Right renal pelvis (tissue), 4 donors: ENCODE measurements at places on chromosomes 16 and 17. TPM values are rescaled to one million over a fixed set of nuclear protein-coding genes. Genes with fewer than 3 reads are reported as not detected.

GRCh38 chr16:48810803-48811453, 200.9 kb upstream of the N4BP1 start:
- DNase-seq = no peak

Gene FOXJ1
- 19.9 TPM for polyA plus RNA-seq

- DNase-seq = no peak
Measured at GRCh38 chr17:48728232-48729231, at the start of gene HOXB13. HOXB13 (minus strand) TSS chr17:48728750; CDS start chr17:48728593, 157 bp downstream.

DNA sequence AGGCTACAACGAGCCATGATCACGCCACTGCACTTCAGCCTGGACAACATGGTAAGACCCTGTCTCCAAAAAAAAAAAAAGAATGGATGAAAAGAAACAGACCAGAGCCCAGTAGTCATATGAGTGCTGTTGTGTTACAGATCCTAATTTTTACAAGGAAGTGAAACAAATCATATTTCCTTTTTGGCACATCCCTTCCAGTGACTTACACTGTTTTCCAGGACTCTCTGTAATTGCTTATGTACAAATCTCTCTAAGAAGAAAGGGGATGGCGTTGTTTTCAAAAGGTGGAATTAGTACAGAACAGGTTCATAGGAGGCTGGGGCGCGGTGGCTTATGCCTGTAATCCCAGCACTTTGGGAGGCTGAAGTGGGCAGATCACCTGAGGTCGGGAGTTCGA, 19.8 kb upstream of the ZNF594 start:
- no peak for DNase-seq

GRCh38 chr16:280552-280951, at the start of gene ARHGDIG:
ARHGDIG (plus strand) TSS chr16:280591; CDS start chr16:280681, 90 bp downstream.
- no peak for DNase-seq

Gene PRSS22
- 8.3 TPM for polyA plus RNA-seq

Gene ALOXE3
- polyA plus RNA-seq = not detected

Gene HSD11B2
- polyA plus RNA-seq = 52.2 TPM

DNA sequence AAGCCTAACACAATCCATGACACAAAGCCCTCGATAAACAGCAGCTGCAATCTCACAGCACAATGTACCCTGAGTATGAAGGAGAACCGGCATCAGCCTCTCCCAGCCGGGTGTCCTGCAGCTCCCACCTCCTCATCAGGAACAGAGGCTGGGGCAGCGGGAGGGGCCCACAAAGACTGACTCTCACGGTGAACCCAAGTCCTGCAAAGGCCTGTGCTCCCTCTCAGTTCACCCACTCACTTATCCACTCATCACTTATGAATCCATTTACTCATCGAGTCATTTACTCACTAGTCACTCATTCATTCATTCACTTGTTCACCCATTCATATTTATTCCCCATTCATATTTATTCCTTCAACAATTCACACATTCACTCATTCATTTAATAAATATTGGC, 11.6 kb downstream of the ZNF423 start:
- no peak for DNase-seq

GRCh38 chr16:73506568-73507056, 458.7 kb upstream of the ZFHX3 start:
- DNase-seq = no peak

Gene ATP1B2
- 21.8 TPM for polyA plus RNA-seq

- DNase-seq = no peak
Measured at GRCh38 chr16:48492133-48492532, 106.9 kb upstream of the SIAH1 start.

Gene SLC16A6
- polyA plus RNA-seq = 0.60 TPM

DNA sequence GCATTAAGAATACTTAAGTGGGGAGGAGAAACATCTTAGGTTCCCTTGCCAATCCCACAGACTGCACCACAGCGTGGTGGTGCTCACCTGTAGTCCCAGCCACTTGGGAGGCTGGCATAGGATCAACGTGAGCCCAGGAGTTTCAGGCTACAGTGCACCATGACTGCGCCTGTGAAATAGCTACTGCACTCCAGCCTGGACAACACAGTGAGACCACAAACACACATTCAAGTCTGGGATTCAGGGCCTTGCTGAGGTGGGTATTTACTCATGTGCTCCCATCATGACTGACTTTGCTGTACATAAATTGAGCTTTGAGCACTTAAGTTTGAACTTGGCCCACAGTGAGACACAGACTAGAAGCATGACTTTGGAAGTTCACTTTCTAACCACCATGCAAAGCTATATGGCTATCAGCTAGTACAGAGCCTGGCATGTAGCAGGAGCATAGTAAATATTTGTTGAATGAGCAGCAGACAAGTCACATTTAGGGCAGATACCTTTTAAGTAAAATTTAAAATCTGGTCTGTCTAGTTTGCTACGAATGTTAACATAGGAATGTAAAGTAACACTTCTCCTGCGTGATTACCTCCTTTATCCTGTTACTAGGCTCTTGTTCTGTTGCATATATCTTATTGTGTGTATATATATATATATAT, 33.5 kb downstream of the CEP95 start:
- no peak for DNase-seq

DNA sequence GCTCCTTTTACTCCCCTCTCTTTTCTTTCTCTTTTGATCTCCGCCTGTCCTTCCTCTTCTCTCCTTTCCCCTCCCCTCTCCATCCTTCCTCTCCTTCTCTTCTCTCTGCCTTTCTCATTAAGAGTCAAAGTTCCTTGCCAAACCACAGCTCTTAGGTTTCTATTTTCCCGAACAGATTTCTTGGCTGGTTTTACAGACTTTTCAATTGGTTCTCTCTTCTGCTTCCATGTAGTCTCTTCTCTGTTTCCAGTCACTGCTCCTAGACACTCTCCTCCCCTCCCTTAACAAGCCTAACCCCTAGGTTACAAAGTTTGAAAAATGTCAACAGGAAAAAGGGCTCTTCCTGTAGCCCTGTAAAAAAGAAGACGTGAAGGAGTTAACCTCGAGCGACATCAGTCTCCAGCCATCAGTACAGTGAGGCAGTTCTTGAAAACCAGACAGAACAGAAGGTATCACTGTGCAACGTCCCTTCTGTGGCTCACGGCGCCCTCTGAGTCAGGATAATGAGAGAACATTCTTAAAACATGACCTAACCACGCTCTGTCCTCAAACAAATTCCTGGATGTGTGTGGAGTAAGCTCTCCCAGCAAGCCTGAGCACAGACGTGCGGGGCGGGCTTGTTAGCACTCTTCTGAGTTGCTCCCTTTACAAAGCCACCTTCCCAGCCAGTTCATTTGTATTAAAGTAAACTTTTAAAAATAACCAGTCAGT, 11.6 kb upstream of the MARCHF10 start:
- DNase-seq = peak; percentile 58

DNA sequence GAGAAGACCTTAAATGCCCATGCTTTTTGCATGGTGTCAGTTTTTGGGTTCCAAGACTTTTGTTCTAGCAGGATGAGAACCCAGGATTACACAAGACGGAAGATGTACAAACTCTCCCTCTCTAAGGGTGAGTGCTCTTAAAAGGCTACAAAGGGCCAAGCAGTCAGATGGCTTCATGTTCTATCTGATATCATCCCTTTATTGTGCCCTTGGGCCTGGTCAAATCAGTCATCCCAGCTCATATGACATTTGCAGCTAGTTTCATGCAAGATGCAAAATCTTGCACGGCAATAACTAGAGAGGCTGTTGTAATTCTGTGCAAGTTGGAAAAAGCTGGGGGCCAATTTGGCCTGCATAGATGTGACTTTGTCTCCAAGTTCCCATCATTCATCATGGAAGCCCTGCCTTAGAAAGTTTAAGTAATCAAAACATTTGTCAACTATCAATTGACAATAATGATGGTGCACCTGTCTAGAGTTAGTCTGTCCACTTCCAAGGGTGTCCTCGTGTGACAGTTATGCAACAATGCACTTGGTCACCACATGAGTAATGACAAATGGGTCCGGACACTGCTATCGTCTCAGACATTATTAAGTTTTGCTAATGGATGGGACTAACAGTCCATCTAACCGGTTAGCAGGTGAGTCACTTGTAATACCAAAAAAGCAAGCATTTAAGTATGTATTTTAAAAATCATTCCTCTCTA, 58.6 kb upstream of the ZFHX3 start:
- DNase-seq = no peak

Gene LGALS9B
- polyA plus RNA-seq = not detected

- DNase-seq = peak; percentile 72
Measured at GRCh38 chr16:88651276-88651988, 579 bp upstream of the CYBA start.

GRCh38 chr16:1401061-1401757, 13.3 kb downstream of the UNKL start:
- no peak for DNase-seq

DNA sequence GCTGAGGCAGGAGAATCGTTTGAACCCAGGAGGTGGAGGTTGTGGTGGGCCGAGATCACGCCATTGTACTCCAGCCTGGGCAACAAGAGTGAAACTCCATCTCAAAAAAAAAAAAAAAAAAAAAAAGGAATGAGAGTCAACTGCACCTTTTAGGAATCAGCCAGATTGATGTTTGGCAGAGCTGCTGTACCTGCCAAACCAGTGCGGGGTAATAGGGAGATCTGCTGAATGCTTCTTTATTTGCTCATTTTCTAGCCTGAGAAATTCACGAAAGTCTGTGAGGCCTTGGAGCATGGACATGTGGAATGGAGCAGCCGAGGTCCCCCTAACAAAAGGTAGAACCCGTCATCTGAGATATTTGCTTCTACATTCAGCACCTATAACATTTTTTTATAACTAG, 18.4 kb downstream of the OGFOD1 start:
- DNase-seq = no peak

Gene VPS35
- 172 TPM for polyA plus RNA-seq

GRCh38 chr17:64091571-64091970, 38.4 kb downstream of the ERN1 start:
- DNase-seq = no peak

- no peak for DNase-seq
Measured at GRCh38 chr16:67471758-67472384, 9.1 kb downstream of the ATP6V0D1 start.

- no peak for DNase-seq
Measured at GRCh38 chr16:85861095-85861825, 37.7 kb upstream of the IRF8 start.

- DNase-seq = no peak
Measured at GRCh38 chr17:2090210-2090641, 35.3 kb downstream of the HIC1 start.

DNA sequence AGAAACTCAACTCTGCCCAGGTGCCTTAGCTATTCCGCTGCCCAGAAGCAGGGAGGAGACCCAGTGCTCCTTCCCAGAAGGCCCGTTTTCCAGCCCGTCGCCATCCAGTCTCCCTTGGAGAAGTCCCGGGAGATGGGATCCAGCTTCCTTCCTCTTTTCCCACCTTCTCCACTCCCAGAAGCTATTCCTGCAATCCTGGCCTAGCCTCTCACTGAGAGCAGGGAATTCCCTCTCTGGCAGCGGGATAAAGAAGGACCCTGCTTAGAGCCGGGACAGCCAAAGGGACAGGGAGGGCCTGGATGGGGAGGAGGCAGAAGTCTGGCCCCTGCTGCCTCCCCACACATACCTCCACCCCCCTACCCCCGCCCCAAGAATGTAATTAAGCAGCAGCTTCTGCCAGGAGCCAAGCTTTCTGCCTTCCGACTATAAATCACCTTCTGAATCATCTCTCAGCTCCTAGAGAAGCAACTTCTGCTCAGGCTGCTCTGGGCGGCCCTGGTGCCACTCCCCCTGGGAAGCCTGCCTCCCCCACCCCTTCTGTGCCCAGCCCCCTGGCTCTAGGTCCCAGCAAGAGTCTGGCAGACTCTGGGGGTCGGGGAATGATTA, 6.4 kb downstream of the WNT3 start:
- no peak for DNase-seq

- DNase-seq = no peak
Measured at GRCh38 chr17:7579001-7579833, at the start of gene CD68. CD68 (plus strand) TSS chr17:7579638; CDS start chr17:7579678, 40 bp downstream.

- no peak for DNase-seq
Measured at GRCh38 chr16:13448346-13448745, 471.6 kb upstream of the ERCC4 start.

- no peak for DNase-seq
Measured at GRCh38 chr16:53817117-53817755, 113.3 kb downstream of the FTO start.

Gene KRTAP4-4
- polyA plus RNA-seq = not detected

DNA sequence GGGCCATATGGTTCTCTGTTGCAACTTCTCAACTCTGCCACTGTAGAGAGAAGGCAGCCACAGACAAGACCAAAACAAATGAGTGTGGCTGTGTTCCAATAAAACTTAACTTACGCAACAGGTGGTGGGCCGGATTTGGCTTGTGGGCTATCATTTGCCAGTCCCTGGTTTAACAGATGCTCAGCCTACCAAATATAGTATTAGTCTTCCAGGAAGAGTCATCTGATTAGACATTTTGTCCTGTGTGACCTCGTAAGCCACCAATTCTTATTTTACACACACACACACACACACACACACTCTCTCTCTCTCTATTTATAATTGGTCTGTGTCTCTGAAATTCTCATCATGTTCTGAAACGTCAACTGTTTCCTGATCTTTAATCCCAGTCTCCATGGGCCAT, 245.9 kb downstream of the XYLT1 start:
- no peak for DNase-seq

DNA sequence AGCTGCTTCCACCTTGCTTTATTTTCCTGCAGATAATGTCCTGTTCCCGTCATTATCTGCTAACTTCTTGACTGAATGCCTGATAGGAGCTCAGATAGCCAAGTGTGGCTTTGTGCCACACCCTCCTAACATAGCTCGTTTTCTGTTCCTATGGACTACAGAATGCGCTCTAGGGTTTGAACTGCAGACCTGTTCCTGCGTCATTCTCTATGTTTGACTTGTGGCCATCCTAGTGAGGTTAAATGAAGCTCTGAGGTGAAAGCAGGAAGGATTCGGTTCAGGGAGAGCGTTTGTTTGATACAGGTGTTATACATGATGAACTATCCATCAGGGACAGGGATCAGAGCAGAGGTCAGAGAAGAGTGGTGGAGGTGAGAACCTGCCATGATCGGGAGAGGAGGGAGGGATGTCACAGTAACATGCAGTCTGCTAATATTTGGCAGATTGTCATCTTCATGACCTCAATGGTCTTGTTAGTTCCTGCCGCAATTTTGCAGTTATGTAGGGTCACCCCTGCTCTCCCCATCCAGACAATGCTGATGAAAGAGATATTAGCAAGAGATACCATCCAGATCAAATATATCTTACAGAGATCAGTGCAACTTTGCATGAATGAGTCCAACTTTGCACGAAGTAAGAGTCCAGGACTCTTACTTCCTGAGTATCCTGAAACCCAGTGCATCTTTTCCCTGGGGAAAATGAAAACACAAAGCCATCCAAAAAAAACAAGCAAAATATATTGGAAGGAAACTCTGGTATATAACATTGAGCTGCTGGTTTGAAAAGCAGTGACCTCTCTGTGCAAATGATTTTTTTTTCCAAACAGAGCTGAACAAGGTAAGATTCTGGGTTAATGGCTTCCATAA, 32.8 kb downstream of the MPHOSPH6 start:
- no peak for DNase-seq

- no peak for DNase-seq
Measured at GRCh38 chr16:72399811-72400210, 227.9 kb upstream of the PMFBP1 start.

Gene FGF11
- polyA plus RNA-seq = 8.1 TPM
